Lower lobe of right lung (tissue), 2 donors: ENCODE measurements at places on chromosomes 12 and 14.

- no peak for DNase-seq
- no peak overlapping the region for H3K4me3 ChIP-seq
- H3K27ac ChIP-seq: no peak overlapping the region
These were observed 199.6 kb downstream of the BCL11B start for GRCh38 chr14:99072433-99072832.

- peaks cover 23% of the 10 kb centered on the region for H3K4me1 ChIP-seq
- H3K4me3 ChIP-seq: no peak overlapping the region
- no peaks in the 10 kb centered on the region for H3K27me3 ChIP-seq
These were observed 17.4 kb downstream of the CNOT2 start for GRCh38 chr12:70260646-70261045.

- H3K27ac ChIP-seq: no peak overlapping the region
- H3K36me3 ChIP-seq: no peaks in the 10 kb centered on the region
- no peaks in the 10 kb centered on the region for H3K4me1 ChIP-seq
- H3K4me3 ChIP-seq: no peak overlapping the region
These were observed 66.8 kb upstream of the SLCO1C1 start for GRCh38 chr12:20628226-20628787.

GRCh38 chr12:57614948-57615500, 3.8 kb downstream of the ARHGEF25 start:
- H3K36me3 ChIP-seq: no peaks in the 10 kb centered on the region
- H3K4me1 ChIP-seq: peaks cover 23% of the 10 kb centered on the region
- peaks cover 42% of the 10 kb centered on the region for H3K27me3 ChIP-seq
- no peak overlapping the region for H3K4me3 ChIP-seq

- no peaks in the 10 kb centered on the region for H3K36me3 ChIP-seq
- no peak for DNase-seq
- no peaks in the 10 kb centered on the region for H3K4me1 ChIP-seq
- H3K27ac ChIP-seq: no peak overlapping the region
- H3K4me3 ChIP-seq: no peak overlapping the region
These were observed 49.1 kb upstream of the RIMBP2 start for GRCh38 chr12:130765186-130765659.

GRCh38 chr12:113479590-113480335, 8.1 kb upstream of the LHX5 start:
- DNase-seq: no peak
- H3K27me3 ChIP-seq: peaks cover 87% of the 10 kb centered on the region
- H3K4me3 ChIP-seq: no peak overlapping the region
- no peak overlapping the region for H3K27ac ChIP-seq
- H3K4me1 ChIP-seq: no peaks in the 10 kb centered on the region
- H3K36me3 ChIP-seq: no peaks in the 10 kb centered on the region

DNA sequence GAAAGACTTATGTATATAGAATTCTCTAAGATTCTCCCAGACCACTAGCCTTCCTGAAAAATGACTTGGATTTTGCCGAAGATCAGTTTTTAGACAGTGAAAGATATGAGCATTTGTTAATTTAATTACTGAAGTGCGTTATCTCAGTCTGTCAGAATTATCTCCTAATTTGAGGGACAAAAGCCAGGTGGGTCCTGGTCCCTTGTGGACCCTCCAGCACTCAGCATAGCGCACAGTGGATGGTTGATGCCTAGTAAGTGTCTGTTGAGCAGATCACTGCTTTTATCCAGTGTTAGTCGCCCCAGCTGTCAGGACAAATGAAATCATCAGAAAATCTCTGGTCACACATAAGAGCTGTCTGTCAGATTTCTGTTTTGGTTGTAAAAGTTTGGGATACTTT, 80.4 kb downstream of the EML1 start:
- H3K27ac ChIP-seq: no peak overlapping the region
- H3K27me3 ChIP-seq: no peaks in the 10 kb centered on the region
- DNase-seq: no peak
- no peaks in the 10 kb centered on the region for H3K4me1 ChIP-seq
- no peak overlapping the region for H3K4me3 ChIP-seq
